Stimulated activated CD4-positive, alpha-beta T cell treated with anti-CD3 and anti-CD28 coated beads, TNF-alpha, amount 100 ng/mL, for 4 hours (primary cell): ENCODE measurements at places on chromosomes 1 and 21.

GRCh38 chr21:31733551-31734149 lies 1.7 kb upstream of the SCAF4 start:
- no peak for DNase-seq

DNA sequence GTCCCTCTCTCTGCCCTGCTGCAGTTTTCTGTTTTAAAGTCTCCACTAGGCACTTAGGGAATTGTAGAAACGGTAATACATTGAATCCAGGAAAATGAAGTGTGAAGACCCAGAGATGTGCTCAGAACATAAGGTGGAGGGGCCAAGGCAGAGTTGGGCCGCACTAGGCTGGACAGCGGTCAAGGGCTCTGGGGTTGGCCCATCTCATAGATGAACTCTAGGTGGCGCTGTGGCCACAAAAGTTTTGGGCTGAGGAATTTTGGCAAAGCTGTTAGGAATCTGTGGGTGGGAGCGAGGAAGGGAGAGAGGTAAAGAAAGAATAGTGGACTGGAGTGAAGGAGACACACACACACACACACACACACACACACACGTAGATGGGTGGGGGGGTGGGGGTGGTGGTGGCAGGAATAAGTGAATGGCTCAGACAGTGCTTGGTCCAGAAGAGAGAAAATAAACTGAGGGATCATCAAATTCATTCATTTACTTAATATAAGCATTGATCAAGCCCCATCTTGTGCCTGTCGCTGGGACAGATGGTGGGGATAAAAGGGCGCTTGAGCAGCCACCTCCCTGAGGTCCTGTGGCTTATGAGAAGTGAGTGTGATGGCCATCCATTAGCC lies 258.5 kb downstream of the TRABD2B start:
- no peak for DNase-seq

DNA sequence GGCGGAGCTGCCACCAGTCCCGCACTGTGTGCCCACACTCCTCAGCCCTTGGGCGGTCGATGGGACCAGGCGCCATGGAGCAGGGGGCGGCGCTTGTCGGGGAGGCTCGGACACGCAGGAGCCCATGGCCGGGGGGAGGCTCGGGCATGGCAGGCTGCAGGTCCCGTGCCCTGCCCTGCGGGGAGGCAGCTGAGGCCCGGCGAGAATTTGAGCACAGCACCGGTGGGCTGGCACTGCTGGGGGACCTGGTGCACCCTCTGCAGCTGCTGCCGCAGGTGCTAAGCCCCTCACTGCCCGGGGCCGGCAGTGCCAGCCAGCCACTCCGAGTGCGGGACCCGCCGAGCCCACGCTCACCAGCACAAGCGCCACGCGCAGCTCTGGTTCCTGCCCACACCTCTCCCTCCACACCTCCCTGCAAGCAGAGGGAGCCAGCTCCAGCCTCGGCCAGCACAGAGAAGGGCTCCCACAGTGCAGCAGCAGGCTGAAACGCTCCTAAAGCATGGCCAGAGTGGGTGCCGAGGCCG lies 267.7 kb downstream of the RYR2 start:
- DNase-seq = no peak

GRCh38 chr1:119373465-119373864 lies 4.9 kb downstream of the HAO2 start:
- DNase-seq = no peak

GRCh38 chr1:230076121-230076520 lies 9.1 kb downstream of the GALNT2 start:
- DNase-seq = no peak

GRCh38 chr1:35371506-35371905 lies 103.0 kb downstream of the ZMYM4 start:
- DNase-seq = no peak
